ENCODE measurements at places on chromosomes 2 and 18.

DNA sequence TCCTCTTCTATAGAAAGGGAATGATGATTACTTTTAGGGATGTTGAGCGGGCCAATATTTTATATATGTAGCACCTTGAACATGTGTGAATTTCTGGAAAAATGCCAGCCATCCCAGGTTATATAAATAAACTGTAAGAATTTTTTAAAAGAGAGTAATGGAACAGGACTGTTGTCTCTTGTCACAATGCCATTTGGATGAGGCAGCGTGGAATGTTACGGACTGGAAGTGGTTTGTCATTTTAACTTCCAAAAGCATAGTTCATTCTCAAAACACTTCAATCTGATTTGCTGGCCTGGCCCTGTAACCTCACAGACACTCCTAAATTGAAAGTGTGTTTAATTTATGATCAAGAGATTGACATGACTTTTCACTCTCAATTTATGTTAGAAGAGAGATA, 70.8 kb downstream of the TPGS2 start:
- no peak for DNase-seq

- no peak for DNase-seq
Measured at GRCh38 chr2:168928113-168928831, 27.2 kb downstream of the G6PC2 start.

DNA sequence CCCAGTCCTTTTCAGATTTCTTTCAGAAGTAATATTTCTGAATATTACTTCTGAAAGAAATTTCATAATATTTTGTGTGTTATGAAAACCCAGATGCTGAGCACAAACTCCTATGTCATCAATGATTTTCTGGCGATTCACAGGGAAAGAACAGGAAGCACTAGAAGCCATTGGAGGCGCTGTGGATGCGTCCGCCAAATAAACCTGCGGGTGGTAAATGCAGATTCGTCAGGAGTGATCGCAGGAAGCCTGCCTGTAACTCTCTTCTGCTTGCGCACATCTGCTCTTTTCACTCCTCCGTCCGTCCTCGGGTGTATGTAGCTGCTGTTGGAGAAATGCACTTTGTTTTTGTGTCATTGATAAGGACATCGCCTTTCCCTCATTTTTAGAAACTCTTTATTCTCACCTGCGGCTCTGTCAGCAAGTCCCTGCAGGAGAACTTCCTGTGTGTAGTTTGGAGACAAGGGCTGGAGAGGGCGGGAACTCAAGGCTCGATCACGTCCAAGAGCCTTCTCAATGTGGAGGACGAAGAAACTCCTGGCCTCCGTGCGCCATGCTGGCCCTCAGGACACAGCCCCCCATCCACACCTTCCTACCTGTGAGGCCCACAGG, 483.8 kb downstream of the GALR1 start:
- no peak for DNase-seq

GRCh38 chr2:174623690-174624089, 26.1 kb upstream of the WIPF1 start:
- DNase-seq: no peak

- DNase-seq: no peak
Measured at GRCh38 chr2:98514879-98515249, 70.2 kb downstream of the INPP4A start.

- DNase-seq: no peak
Measured at GRCh38 chr2:72001937-72002690, 145.5 kb downstream of the CYP26B1 start.

DNA sequence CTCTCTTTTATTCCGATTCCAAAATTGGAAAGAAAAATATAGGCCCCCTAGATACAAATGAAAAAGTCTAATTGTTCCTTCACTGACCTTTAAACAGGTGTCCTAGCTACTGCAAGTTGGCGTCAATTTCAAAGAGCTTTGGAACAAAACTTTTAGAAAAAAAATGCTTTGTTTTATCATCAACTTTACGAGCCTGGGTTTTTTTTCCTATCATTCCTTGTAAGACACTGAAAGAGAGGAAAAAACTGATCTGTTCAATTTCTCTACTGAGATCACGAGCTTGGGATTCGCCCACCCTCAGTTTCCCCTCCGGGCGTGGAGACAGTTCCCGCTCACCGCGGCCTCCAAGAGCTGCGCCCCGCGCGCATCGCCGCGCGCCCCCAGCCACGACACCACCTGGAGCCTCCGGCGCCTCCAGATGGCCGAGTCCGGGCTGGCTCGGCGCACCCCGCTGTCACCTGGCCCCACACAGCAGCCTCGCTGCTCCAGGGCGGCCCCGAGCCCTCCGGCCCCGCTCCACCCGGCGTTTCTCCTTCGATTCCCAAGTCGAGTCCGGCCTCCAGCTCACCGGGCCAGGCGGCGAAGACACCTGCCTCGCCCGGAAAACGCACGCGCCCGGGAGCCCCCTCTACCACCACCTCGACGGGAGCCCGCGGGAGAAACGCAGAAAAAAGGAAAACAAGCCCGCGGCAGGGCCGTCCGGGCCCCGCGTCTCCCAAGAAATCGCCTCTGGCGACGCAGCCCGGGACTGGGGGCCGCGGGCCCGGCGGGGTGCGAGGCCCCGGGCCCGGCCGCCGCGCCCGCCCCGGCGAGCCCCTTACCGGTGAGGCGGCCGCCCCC, 656 bp downstream of the TBC1D8 start:
- DNase-seq: no peak

GRCh38 chr18:58766946-58767345, 95.7 kb downstream of the MALT1 start:
- DNase-seq: no peak

DNA sequence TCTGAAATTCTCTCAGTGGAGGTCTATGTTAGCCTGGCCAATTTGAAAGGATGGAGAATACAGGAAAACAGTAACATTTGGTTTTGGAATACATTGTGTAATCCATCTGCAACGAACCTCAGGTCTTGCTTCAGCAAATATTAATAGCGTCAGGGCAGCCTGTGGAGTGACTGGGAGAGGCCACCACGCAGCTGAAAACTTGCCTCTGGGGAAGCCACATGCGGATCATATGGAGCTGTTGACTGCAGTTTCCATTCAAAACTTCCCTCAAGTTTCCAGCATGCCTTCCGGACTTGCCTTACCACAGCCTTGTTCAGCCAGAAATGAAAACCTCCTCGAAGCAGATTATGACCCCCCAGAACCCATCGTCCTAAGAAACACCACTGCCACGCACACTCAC, 25.7 kb downstream of the BCL11A start:
- no peak for DNase-seq

- DNase-seq: no peak
Measured at GRCh38 chr2:65957886-65958285, 477.0 kb upstream of the MEIS1 start.

DNA sequence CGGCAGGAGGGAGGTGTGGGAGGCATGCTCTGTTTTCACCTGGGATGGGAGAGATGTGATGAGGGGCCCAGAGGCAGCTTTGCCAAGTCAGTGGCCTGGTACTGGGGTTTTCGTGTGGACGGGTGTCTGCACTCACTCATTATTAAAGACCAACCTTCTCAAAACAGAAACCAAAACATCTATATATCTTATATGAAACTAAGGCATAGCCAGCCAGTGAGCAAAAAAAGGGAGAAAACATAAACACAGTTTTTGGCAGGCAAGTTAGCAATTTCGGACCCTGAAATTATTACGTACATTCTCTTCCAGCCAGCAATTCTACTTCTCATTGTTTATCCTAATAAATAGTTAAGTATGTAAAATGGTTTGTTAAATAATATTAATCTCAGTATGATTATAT, 181.1 kb upstream of the SMAD2 start:
- no peak for DNase-seq

GRCh38 chr18:54830866-54831265, 2.6 kb downstream of the RAB27B start:
- DNase-seq: no peak

DNA sequence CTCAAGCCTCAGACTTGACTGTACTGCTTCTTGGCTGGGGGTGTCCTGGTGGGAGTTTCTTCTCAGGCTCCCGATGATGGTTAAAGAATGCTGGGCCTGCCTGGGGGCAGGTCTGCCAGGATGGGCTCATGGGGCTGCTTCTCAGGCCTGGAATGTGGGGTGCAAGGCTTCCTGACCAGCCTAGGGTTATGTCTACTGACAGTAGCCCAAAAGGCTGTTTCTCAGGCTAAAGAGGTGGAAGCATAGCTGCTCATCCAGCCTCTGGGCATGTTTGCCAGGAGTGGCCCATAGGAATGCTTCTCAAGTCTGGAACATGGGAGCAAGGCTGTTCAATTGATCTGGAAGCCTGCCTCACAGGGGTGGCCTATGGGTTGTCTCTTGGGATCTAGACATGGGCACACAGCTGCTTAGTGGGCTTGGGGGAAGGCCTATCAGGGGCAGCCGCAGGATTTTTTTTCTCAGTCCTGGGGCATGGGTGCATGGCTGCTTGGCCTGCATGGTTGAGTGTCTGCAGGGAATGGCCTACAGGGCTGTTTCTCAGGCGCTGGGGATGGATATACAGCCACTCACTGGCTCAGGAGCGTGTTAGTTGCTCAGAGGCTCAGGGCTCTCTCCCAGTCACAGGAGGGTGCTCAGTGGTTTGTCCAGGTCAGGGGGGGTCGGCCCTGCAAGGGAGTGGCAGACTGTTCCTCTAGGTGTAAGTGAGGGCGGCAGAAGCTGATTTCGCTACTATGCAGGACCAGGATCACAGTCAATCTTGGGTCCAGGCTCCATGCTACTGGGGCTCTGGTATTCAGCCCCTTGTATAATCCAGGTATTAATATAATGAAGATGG, 617.3 kb upstream of the REG3G start:
- DNase-seq: no peak

DNA sequence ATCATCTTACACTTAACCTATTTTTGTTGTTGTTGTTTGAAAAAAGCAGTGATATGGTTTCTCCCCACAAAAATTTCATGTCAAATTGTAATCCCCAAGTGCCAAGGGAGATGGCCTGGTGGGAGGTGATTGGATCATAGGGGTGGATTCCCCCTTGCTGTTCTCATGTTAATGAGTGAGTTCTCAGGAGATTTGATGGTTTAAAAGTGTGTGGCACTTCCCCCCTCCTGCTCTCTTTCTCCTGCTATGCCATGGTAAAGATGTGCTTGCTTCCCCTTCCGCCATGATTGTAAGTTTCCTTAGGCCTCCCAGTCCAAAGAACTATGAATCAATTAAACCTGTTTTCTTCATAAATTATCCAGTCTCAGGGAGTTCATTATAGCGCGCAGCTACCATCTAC, 1362.7 kb upstream of the FAM98A start:
- no peak for DNase-seq

- no peak for DNase-seq
Measured at GRCh38 chr2:226308323-226308680, 491.3 kb downstream of the IRS1 start.

GRCh38 chr18:59971871-59972428, 72.2 kb downstream of the PMAIP1 start:
- DNase-seq: no peak

GRCh38 chr18:75455249-75456198, 28.0 kb upstream of the SMIM21 start:
- DNase-seq: no peak

- no peak for DNase-seq
Measured at GRCh38 chr18:78758496-78758895, 221.1 kb upstream of the SALL3 start.

GRCh38 chr18:49669403-49669802, 107.5 kb downstream of the LIPG start:
- DNase-seq: no peak

- no peak for DNase-seq
Measured at GRCh38 chr18:13191031-13191430, 27.5 kb upstream of the LDLRAD4 start.

DNA sequence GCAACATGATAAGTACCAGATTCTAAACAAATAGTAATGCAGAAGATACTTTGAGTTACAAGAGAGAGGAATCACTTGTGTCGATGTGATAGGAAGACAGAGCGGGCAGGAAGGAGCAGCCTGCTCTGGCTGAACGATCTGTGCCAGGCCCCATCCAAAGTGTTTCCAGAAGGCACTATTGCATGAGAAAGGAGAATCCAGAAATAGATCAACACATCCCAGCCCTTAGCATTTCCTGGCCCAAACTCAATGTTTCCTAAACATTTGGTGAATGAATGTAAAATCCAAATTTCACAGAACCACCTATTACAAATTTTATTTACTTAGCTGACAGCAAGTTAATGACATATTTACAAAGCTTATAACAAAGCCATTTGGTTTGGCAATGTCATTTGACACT, 257.2 kb downstream of the TXNL1 start:
- DNase-seq: no peak

GRCh38 chr18:8602040-8602439, 7.2 kb upstream of the RAB12 start:
- DNase-seq: no peak

- no peak for DNase-seq
Measured at GRCh38 chr2:219159771-219160185, 837 bp downstream of the NHEJ1 start.

GRCh38 chr18:77820472-77820871, 570.8 kb downstream of the GALR1 start:
- DNase-seq: no peak

DNA sequence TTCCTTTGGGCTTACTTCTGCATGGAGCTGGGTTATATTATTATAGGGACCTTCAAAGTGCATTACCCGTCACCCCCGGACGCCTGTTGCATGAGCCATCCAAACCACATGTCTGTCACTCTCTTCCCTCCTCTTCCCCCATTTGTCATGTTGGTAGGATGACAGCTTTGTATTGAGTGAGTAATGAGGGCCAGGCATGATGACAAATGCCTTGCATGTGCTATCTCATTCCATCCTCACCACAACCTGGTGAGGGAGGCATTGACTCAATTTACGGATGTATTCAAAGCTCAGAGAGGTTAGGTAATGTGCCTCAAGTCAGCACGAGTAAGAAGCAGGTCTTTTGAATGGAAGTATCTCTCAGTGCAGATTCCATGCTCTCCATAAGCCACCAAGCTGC, 510.5 kb upstream of the TNP1 start:
- no peak for DNase-seq

DNA sequence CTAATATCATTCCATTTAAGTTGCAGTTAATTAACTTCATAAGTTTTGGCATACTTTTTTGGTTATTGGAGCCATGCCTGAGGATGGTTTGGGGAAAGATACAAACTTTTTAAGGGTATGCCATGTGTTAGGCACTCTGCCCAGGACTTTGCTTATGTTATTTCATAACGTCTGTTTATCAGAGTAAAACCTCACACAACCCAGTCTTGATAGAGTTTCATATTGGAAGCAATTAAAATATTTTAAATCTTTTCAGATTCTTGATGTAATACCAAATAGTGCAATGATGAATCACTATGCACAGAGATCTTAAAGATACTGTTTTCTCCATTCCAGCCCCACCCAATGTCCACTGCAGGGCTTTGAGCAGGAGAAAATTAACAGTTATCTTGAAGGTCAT, 529.1 kb upstream of the HNMT start:
- no peak for DNase-seq

DNA sequence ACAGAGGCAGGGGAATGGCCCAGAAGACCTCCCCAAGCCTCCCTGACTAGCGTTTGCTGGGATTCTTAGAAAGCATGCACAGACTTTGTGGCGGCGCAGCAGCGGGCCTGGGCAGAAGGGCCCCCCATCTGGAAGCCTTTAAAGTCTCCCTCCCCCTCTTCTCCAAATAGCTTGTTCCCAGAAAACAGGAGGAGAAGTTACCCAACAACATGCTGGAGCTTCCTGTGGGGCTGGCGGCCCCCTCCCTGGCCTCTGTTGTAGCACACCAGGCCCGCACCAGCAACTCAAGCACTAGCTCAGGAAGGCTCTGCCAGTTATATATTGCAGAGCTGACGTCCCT, 334.8 kb downstream of the DYSF start:
- DNase-seq: no peak

GRCh38 chr18:6627645-6628044, 101.9 kb upstream of the ARHGAP28 start:
- DNase-seq: no peak

Measured in cerebellar nuclear complex (tissue), 1 donor.